Endothelial cell (in vitro differentiated cells): ENCODE measurements at places on chromosomes 4 and X.
A peak's percentile ranks its signal among the peaks of the same experiment; 100 is the strongest.

DNA sequence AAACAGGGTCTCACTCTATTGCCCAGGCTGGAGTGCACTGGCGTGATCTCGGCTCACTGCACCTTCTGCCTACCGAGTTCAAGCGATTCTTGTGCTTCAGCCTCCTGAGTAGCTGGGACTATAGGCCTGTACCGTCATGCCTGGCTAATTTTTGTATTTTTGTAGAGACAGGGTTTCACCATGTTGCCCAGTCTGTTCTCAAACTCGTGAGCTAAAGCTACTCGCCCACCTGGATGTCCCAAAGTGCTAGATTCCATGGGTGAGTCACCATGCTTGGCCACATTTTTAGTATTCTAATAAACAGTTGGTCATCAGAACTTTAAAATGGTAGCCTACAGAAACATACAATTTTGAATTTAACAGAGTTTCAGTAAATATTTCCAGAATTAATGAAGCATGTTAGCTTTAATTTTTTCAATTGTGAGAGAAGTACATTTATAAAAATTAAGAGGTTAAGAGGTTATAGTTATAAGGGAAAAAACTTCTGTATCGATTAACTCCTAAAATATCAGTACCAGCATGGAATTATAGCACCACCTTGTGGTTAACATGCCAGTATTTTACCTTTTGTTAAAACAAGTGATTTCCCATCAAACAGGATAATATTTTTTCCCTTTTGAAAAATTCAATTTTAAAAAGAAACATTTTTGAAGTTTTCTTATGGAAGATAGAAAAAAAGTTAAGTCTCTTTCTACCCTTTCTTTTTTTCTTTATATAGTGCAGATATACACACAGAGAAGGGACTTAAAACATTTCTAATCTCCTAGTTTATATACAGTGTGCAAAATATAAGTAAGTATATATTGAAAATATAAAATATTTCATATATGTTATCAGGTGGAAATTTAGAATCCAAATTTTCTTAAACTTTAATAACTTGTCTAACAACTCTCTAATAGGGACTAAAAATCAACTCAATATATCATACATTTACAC, 35.4 kb downstream of the CEP44 start:
- peak; percentile 8 for DNase-seq

DNA sequence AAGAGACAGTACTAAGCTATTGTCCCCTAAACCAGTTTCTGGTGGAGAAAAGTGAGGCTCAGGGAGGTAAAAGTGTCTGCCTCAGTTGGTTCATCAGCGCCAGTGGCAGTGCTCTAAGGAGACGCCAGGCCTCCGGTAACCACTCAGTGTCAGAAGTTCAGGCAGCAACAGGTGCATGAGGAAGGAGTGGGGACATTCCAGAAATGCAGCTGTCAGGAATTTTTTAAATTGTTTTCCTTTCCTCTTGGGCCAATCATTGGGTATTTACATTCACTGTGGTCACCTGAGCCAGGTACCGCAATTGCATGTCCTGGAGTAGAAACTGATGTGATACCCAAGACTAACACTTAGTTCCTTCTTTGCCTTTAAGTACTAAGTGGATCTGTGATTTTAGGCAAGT, 40.2 kb upstream of the HS3ST1 start:
- no peak for DNase-seq

GRCh38 chr4:174222266-174222872, 61.1 kb downstream of the FBXO8 start:
- DNase-seq: no peak

DNA sequence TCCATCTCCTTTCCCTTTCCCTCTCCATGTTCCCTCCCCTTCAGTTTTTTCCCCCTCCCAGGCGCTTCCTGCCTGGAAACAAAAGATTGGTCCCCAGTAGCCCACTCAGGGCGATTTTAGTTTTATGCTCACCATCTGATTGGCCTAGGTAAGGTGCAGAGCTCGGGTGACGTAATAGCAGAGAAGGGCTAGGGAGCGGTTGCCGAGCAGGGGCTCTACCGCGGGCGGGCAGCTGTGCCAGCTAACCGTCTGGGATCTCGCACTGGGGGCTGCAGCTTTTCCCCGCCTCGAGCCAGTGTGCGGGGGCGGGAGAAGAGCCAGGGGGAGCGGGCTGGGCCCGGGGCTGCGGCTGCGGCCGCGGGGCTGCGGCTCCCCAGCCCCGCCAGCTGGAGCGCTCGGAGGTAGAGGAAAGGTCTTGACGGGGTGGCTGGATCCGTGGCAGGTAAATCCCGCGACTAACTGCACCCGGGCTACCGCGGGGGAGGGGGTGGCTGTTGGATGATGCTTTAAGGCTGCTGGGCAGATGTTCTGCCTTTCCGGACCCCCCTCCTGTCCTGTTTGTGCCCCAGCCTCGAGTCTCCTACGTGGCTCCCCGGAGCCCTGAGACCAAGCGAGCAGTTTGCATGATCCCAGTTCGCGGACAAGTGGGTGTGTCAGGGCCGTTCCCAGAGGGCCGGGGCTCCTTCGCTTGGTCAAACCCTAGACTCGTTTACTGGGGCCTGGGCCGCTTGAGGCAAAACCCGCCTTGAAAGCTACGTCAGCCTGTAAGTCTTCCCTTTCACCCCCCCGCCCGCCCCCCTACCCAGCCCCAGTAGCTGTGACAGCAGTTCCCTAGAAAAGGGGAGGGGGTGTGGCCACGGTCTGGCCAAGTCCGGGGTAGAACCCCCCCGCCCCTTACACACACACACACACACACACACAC, at the start of gene PAK3:
PAK3 (plus strand) TSS at position 218 of the 922 bp plus-strand sequence. CDS start 26,913 bp downstream, outside the sequence.
- DNase-seq: peak; percentile 28

DNA sequence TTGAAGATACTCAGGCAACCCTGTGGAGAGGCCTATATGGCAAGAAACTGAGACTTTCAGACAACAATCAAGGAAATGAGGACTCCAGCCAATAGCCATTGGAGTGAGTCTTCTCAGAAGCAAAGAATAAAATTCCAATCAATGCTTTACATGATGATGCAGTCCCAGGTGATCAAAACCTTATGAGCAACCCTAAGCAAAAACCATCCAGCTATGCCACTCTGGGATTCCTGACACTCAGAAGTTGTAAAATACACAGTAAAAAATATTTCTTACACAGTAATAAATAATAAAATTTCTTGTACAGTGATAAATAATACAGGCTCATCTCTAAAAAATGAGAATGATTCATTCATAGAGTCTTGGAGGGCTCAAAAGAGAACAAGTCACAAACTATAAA, 150.6 kb downstream of the IL15 start:
- no peak for DNase-seq

DNA sequence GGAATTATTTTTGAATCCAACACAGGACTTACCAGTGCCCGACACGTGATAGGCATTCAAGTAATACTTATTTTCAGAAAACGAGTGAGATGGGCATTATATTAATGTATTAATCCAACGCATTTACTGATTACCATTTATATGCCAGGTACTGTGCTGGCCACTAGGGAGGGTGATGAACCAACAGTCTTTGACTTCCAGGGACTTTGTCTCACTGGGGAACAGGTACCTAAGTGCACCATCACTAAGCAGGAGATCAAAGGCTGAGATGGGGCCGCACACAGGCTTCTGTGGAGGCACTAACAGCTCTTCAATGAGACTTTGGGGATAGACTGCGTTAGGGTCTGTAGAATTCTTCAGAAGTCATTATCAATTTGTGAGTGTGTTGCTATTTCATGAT, 5.7 kb upstream of the TADA2B start:
- DNase-seq: no peak

GRCh38 chr4:42523066-42523718, 125.9 kb downstream of the SHISA3 start:
- no peak for DNase-seq

DNA sequence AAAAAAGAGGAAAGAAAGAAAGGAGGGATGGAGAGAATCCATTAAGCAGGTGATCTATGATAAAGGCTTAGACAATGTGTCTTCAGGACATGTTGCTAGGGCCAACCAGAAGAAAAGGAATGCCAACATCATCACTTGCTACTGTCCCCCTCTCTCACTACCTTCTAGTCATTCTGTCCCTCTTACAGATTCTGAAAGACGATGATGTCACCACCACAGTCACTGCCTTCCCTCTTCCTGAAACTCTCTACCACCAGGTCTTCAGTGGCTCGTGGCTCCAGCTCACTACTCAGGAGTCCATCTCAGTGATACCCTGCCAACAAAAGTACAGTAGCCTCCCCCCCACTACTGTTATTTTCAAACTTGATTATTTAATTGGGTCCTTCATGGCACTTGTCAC, 64.0 kb downstream of the KCNIP4 start:
- no peak for DNase-seq
